NT2/D1 (cell line): ENCODE measurements at places on chromosomes 1 and 21.

- no peak for DNase-seq
Measured at GRCh38 chr21:17191346-17191993, 321.4 kb upstream of the CXADR start.

- DNase-seq: no peak
Measured at GRCh38 chr1:233281711-233282581, 13.6 kb downstream of the PCNX2 start.

DNA sequence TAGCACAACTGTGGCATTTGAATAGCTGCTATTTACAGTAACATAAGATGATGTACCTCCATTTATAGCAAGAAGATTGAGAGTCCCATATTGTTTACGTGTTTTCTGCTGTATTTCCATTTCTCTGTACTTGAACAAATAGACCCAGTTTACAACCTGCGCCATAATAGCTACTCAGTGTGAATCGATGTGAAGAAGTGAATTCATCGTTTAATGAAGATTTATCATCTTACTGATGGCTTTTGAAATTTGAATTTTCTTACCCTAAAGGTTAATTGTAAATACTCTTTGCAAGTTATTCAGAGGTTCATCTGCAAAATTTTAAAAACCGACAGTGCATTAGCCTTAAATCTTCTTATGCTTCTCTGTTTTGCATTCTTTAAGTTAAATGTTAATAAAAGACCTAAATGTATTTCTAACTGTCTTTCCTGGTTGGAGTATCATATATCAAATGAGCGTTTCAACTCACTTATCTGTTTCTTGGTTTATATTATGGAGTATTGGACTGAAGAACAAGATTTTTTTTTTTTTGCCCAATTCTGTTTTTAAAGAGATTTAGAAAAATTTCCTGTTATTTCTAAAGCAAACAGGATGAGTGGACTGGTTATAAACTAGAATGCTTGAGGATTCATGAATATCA, 2.2 kb downstream of the MACO1 start:
- no peak for DNase-seq

DNA sequence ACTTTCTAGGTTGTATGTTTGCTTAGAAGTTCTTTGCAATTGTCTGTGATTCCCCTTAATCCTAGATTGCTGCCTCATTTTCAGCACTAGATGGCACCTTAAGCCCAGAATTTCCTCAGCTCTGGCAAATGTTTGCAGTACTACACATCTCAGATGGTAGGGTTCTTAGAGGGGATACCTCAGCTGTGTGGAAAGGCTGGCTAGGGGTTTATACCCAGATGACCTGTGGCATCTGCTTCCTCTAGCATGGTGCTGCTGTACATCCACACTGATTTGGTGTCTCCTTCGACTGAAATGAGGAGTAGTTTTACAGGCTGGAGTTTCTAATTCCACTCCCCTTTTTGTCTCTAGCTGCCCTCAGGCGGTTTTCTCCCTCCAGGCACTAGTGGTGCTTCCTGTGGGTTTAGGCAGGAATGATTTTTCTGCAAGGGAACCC, 23.5 kb downstream of the ASB17 start:
- peak; percentile 75 for DNase-seq

- DNase-seq: no peak
Measured at GRCh38 chr1:24254783-24255182, 64.4 kb upstream of the GRHL3 start.

DNA sequence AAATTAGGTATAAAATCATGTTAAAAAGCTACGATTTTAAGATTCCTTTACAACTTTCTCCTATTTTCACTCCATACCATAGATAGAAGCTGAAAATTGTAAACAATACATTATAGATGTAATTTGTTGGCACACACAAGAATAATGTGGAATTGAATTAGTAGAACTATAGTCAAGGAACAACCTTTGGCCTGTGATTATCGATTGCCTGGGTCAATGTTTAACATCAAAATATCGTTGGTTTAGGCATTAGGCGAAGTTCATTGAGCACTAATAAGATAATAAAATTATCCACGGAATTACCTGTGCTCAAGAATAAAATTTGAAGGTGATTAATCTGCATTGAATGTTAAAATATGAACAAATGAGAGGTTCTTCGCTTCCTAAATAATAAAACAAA, 455.1 kb upstream of the ZP4 start:
- no peak for DNase-seq

- DNase-seq: peak; percentile 36
Measured at GRCh38 chr1:163928651-163929050, 606.9 kb downstream of the NUF2 start.

- no peak for DNase-seq
Measured at GRCh38 chr1:66460776-66461175, 73.2 kb upstream of the SGIP1 start.

- DNase-seq: no peak
Measured at GRCh38 chr1:43437031-43437973, 16.4 kb downstream of the HYI start.

GRCh38 chr1:5551274-5551975, 440.8 kb downstream of the NPHP4 start:
- no peak for DNase-seq

DNA sequence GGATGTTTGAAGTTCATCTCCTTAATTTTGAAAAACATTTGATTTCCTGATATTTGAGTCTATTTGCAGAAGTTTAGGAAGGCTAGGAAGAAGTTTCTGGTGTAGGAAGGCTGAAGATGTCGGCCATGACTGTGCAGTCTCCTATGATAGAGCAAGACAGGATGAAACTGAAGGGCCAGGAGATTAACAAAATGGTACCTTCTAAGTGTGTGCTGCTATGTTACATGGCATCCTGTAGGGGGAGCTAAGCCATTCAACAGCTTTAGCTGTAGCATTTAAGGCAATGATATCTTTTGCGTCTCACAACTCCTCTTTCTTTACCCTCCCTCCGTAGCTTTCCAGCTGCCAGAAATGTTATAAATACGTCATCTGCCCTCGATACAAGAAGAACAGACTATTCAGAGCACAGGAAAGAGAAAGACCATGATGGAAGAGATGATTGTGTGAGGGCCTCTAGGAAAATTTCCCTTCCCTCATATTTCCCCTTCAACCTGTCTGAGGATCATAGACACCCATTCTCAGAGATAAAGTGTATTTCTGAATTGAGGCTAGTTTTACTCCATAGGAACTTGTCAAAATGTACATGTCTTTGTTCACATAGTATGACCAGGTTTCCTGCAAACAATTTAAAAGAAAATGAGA, 61.1 kb downstream of the XCL1 start:
- DNase-seq: peak; percentile 60

DNA sequence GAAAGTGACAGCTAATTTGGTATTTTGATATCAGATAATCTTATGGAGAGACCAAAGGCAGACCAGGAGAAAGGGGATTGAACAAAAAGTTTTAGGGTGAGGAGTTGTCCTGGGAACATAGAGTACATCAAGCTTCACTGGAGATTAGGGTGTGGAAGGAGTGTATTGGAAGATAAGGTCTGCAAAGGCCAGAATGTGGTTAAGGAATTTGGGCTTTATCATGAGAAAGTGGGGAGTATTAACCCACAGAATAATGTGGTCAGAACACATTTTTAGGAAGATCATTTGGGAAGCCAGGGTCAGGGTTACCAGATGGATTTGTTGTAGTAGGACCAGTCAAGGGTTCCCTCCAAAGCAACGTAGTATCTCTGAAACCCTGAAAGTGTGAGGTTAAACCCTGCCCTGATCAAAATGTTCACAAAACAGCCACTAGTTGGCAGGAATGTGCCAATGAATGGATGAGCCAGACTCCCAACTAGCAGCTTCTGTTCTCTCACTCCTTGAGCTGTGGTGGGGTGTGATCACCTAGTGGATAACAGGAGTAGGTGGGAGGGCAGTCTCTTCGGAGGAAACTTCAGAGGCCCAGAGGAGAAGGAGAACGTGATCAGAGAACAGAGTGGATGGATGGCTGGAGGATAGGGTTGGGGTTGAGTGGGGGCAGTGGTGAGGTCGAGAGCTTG, 35.8 kb downstream of the SLC2A1 start:
- DNase-seq: peak; percentile 83

GRCh38 chr1:197924516-197925123, 7.4 kb downstream of the LHX9 start:
- no peak for DNase-seq

DNA sequence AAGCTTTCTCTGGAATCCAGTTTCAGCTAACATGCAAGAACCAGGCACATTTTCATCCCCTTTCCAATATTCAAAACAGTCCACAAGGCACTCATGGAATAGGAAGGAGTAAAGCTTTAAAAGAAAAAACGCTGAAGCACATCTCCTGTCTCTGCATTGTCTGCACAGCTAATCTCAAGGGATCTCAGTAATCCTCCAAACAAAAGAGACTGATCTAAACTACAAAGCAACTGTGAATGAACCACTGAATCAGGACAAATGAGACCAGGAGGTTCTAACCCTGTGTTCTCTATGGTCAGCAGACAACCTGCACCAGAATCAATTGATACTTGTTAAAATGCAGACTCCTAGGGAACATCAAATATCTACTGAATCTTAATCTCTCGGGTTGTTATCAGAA, 399.0 kb downstream of the HHAT start:
- DNase-seq: no peak

GRCh38 chr1:174324939-174325338, 122.8 kb upstream of the GPR52 start:
- DNase-seq: no peak

- no peak for DNase-seq
Measured at GRCh38 chr1:39333296-39333695, 128.8 kb downstream of the MACF1 start.

GRCh38 chr1:10779201-10779600, 17.2 kb downstream of the CASZ1 start:
- DNase-seq: no peak

DNA sequence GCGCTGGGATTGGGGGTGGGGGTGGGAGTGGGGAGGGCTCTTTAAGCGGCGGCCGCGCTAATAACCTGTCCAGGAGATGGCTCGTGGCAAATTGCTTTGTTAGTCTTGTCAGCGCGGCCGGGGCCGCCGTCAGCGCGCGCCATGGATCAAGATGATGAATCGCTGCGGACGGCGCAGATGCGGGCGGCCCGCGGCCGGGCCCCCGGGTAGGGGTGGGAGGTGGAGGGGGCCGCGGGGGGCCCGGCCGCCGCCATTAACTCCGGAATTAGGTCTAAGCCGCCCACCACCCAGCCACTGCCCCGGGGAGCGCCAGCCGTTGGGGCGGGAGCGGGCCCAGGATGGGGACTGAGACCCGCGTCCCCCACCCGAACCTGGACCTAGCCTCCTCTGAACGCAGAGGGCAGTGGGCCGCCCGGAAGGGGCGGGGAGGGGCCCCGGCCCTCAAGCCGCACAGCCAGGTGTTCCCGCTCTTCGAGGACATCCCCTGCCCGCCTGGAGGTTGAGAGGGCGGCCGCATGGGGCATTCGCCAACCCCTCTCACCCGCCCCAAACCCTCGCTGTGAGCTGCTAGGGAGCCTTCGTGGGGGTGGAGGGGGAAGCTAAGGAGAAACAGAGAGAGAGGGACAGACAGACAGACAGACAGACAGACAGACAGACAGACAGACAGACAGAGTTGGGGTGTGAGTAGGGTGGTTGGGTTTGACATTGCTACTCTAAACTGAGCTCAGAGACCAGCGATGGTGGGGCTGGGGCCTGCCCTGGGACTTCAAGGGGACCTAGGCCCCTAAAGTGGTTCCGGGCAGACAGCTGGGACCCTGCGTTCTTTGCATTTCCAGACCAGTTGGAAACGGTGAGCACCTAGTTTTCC, 3.8 kb upstream of the DMBX1 start:
- DNase-seq: no peak

DNA sequence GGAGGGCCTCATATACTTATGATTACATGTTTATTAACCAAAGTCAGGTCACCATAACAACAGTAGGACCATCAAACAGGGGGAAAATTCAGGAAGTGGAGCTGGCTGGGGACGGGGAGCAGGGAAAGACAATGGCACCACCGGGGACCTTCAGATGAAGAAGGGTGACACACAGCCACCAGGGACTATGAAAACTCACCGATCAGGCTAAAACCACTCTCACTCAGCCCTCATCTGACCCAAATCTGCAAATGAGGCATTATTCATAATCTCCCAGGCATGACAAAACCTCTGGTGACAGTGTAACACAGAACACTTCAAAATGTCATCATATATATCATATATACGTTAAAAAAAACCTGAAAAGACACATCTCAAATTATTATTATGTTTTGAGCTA, 11.2 kb downstream of the MKNK1 start:
- no peak for DNase-seq

DNA sequence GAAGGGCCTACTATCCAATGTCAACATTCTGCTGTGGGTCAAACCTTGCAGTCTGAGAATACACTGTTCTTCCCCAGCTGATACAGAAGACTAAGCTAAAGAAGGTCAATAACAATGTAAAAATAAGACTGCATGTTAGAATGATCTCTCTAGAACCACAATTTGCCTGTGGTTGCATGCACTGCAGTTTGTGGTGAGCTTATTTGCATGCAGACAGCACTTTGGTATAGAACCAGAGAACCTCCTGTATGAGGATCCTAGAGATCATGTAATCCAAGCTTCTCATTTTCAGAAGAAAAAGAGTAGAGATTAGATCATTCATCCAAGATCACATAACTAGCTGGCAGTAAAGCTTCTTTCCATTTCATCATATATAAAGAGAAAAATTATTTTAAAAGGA, 15.8 kb downstream of the SYNJ1 start:
- no peak for DNase-seq

- no peak for DNase-seq
Measured at GRCh38 chr1:93597709-93598108, 83.9 kb downstream of the BCAR3 start.

DNA sequence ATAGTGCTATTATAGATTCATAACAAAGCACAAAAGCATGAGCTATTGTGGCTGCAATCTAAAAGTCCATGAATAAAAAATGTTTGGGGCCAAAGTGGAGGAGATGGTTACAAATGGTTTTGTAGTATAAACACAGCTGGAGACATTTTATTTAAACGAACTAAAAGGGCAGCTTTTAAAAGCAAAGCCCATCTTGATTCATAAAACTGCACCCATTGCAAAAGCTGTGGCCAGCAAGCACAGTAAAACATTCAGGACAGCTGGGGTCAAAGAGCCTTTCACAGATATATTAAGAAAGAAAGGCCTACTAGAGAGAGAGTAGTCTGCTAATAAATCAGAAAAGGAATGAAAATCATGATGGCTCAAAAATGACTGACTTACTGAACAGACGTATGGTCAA, 520.8 kb downstream of the NUF2 start:
- DNase-seq: no peak

- DNase-seq: peak; percentile 72
Measured at GRCh38 chr1:147781056-147781471, 20.7 kb upstream of the GJA5 start.

DNA sequence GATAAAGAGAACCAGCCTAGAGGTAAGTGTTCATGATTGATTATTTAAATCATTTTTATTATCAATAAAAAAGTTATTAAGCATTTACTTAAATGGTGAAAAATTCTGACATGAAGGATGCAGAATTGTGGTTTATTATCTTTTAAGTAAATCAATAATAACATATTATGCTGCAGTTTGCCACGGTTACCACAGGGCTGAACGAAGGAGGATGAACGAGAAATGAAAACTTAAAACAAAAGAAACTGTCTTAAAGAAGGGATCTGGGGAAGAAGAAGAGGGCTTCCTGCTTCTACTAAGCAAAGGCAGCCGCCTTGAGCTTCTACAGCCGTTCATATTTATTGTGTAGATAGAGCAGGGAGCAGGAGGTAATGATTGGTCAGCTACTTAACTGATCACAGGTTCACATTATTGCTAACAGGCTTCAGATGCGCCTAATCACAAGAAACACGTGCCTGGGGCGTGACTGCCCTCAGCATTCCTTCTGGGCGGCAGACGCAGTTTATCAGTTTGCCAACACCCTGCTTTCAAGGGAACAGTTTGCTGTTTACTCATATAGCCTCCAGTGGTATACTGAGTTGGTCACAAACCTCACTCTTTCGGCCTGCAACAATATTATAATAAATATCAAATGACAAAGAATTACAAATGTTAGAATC, 5.8 kb upstream of the FNBP1L start:
- no peak for DNase-seq

- DNase-seq: no peak
Measured at GRCh38 chr1:66251546-66251945, 282.4 kb upstream of the SGIP1 start.
